Transverse colon (tissue), 4 donors: ENCODE measurements at places on chromosomes 6 and 20.

DNA sequence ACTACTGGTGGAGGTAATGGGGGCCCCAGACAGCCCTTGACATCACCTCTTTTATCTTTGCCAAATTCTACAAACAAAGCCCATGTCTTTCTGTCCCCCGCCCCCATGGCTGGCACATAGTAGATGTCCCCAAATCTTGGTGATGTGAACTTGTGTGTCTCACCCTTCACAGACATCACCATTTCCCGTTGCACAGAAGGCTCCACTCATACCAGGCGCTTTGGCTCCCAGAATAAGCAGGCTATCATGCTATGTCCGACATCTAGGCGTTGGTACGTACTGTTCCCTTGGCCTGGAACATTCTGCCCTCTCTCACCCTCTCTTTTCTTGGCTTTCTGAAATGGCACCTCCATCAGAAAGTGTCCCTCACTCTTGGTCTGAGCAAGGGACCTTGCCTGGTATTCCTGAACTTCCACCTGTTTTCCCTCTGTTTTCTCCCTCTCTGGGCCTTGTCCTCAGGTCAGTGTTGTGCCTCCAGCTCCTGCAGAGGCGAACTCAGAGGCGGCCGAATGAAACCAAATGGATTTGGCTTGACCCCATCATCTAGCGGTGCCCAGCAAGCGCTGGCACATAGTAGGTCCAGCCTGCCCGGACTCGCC is 968 bp upstream of the CCN5 start:
- no peak for DNase-seq

GRCh38 chr20:732727-733126 is 35.6 kb downstream of the SLC52A3 start:
- no peak for DNase-seq

DNA sequence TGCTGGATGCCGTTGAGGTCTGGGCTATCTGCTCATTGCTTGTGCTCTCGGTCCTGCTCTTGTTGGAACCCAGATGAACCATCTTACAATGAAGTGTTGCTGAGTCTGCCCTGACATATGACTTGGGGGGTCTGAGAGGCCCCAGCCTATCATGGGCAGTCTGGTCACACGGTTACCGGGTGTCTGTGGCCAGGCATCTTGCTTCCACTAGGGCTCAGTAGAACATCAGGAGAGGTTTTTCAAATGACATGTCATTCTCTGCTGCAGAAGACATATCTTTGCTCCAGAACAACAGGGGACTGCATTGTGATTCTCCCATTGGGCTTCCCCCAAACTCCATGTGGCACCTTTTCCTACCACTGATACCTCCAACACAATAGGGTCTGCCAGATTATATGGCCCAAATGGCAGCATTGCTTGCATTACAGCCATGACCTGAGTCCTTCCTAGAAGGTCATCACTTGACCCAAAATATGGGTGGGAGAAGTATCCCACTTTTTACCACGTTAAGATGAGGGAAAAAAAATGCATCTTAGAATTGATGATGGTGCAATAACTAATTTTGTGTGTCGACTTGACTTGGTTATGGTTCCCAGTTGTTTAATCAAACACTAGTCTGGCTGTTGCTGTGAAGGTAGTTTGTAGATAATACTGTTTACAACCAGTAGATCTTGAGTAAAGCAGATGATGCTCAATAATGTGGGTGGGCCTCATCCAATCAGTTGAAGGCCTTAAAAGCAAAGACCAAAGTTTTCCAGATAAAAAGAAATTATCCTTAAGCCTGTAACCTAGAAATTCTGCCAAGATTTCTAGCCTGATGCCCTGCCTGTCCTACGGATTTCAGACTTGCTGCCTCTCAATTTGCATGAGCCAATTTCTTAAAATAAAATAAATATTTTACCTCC is 241.0 kb downstream of the QKI start:
- DNase-seq, result no peak

DNA sequence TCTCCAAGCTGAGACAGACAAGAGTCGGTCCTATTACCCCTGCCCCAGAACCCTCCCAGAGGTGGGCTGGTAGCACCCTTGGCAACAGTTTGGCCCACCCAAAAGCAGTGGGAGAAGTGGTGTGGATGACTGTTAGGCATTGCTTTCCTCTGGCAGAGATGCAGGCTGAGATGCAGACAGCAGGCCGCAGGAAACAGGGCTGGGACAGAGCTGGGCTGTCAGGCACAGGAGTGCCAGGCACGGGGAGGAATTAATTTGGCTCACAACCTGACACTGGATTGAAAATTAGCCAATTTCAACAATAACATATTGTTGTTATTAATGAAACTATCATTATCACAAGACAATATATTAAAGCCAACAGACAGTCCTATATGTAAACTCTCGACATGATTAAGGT is 15.7 kb upstream of the SIRT5 start:
- DNase-seq, result no peak

DNA sequence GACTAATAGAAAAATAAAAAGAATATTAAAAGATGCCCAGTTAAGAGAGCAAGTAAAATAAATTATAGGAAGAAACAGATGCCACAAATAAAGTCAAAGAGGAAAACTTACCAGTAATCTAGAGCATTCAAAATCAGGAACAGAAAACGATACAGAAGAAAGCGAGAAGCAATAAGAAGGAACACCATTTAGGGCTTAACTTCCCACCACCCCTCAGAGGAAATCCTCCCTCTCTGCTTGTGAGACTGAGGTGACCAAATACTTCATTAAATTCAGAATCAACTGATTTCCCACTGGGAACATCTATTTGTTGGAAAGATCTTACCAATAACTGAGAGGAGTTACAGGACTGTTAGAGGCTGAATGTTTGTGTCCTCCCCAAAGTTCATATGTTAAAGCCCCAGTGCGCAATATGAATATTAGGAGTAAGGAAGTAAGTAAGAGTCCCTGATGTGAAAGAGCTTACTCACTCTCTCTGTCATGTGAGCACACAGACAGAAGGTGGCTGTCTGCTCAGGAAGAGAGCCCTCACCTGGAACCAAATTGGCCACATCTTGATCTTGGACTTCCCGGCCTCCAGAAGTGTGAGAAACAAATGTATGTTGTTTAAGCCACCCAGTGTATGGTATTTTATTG is 19.5 kb downstream of the KATNA1 start:
- DNase-seq, result no peak

GRCh38 chr6:26295691-26296555 is 69.1 kb upstream of the BTN3A2 start:
- DNase-seq, result peak; percentile 27

DNA sequence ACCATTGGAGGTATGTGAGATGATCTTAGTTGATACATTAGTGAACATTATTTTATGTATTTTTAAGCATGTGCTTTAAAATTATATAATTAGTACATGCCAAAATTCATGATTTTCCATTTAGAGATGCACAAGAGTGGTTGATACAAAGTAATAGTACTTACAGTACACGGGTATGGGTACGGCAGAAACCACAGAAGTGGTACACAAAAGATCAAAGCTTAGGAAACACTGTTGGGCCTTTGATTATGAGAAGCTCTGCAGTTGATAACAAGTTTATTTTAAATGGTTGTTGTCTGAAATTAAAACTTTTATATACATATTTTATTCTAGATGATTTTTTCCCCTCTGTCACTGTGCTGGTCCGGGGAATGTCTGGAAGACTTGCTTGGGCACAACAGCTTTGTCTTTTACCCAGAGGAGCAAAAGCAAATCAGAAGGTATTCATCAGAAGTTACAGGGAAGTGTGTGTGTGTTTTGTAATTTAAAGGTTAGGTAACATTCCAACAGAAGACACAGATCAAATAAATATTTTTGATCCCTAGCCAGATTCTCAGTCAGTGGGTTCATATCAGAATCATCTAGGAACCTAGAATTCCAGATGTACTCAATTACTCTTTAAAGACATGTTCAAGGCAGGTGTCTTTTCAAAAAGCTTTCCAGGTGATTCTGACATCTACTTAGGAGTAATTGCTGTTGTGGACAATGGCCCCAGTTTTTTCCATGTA is 32.5 kb upstream of the ADIG start:
- DNase-seq, result no peak

- DNase-seq, result no peak
Observed at GRCh38 chr6:67102743-67103142, 1395.7 kb upstream of the EYS start.

DNA sequence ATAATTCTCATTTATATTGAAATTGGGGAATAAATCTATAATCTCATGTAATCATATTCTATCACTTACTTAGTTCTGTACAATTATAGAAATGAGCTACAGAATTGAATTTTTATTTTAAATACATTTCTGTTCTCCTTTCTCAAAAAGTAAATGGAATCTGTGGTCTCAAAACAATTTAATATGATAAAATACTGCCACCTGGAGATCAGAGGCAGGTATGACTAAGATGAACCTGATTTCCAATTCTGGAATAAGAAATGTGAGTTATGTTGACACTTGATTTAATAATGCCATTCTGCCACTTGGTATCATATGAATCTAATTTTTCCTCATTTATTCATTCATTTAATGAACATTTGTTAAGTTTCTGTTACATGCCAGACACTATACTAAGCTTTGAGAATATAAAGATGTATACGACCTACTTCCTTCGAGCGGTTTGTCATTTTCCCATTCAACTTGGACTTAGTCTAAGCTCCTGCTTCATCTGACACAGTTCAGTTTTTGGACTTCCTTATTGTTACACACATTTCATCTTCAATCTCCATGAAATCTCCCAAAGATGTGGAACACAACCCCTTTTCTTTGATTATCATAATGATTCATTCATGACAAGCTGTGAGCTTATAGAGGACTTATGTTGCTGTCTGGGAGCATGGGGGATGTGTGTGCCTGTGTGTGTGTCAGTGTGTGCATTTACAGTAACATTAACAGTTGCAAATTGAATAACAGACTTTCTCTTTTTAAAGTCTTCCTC is 7.5 kb upstream of the CCDC28A start:
- no peak for DNase-seq

DNA sequence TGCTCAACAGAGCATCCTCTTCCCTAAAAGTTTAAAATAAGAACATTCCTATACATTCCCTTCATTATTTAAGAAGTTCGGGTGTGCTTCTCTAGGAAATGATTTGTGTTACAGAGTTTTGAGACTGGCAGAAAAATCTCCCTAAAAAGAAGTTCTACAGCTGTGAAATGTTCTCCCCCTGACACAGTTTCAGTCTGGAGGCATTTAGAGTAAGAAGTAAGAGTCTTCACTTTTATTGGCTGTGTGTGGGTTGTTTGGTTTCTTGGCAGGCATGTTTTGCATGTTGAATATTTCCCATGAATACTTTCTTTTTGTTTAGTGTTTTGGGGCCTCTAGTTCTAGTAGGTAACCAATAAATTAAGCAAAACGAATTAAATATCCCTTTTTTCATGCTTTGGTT is 195.9 kb downstream of the TENT5A start:
- no peak for DNase-seq
